G401 (cell line): ENCODE measurements at places on chromosomes 4 and X. TPM values are rescaled to one million over a fixed set of nuclear protein-coding genes. Genes with fewer than 3 reads are reported as not detected.

GRCh38 chr4:77877167-77877566 lies 14.5 kb downstream of the MRPL1 start:
- DNase-seq = no peak

GRCh38 chrX:47743504-47743903 lies 84.5 kb upstream of the UXT start:
- DNase-seq = no peak

DNA sequence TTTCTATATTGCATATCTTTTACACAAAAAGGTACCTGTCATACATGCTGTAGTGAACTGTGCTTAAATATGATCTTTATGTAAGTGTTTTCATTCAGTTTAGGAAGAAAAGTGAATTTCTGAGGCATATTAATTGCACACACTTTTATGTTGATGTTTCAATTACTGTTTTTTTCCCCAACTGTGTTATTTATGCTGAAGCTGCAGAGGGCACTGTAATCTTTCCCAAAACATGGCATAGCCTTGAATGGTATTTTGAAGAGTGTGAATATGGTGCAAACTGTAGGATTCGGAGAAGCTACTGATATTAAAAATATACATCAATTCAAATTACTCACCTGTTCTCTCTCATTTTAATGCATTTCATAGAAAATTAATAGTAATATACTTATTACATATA lies 6.0 kb upstream of the CENPE start:
- DNase-seq = no peak

GRCh38 chr4:53068755-53069330 lies 206.7 kb downstream of the RASL11B start:
- DNase-seq = no peak

DNA sequence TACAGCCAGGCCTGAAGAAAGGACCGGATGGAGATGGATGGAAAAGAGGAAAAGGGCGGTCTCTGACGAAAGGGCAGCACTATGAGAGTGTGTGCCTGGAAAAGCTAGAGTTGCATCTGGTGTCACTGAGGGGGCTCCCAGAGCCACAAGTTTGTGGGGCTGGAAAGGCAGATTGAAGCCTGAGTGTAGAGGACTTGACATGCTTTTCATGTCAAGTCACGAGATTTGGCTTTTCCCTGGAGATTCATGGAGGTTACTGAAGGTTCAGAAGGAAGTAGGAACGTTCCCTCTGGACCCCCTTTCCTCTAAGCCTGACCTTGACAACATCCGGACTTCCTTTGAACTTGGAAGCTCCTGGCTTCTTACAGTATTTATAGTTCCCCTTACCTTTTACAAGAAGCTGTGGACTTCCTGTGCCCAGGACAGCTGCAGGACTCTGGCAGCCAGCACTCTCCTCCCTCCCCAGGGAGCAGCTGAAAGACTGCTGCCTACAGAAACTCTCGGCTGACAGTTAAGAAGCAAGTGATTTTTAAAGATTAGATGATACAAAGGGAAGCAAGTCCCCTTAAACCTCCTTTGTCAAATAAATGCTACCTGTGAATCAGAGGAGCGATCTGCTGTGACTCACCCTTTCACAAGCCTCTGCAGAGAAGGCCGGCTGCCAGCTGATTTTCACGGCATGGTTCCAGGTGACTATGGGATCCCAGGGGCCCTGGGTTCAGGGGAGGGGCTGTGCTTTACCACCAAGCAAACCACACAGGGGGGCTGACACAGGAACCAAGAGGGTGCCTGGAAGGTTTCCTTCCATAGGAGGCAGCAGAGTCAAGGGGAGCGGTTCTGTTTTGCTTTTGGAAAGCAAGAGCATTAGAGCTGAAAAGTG lies 72.9 kb upstream of the STIM2 start:
- no peak for DNase-seq

GRCh38 chr4:90198086-90198847 lies 71.1 kb downstream of the CCSER1 start:
- DNase-seq = no peak

- DNase-seq = no peak
Observed at GRCh38 chr4:152307669-152308068, 228.2 kb downstream of the FBXW7 start.

GRCh38 chrX:115449742-115450141 lies 111.2 kb upstream of the PLS3 start:
- no peak for DNase-seq

Gene GABRB1
- total RNA-seq = not detected in 2 replicates

Gene CSN1S1
- not detected in 2 replicates for total RNA-seq

Gene IL15
- not detected in 2 replicates for total RNA-seq

Gene ASB9
- 1.9 TPM in 1 of 2 replicates, not detected in the other for total RNA-seq
